HT1080 (cell line): ENCODE measurements at places on chromosomes 16 and 17. TPM values are rescaled to one million over a fixed set of nuclear protein-coding genes. Genes with fewer than 3 reads are reported as not detected.

DNA sequence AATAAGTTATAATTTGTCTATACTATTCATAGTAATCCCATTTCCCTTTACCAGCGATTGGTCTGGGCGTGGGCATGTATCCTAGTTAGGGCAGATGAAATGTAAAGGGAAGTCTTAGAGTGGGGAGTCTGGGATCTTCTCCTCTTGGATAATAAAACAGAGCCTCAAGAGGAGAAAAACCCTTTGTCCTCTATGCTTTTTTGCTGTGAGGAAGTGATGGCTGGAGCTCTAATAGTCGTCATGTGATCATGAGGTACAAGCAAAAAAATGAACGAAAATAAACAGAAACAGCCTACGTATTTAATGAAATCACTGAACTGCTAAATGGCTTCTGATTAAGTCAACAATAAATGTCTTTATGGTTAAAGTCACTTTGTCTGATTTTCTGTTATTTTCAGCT is 26.8 kb downstream of the EFCAB5 start:
- no peak for DNase-seq

- peak; percentile 34 for DNase-seq
These were observed 1.6 kb downstream of the CTCF start for GRCh38 chr16:67563708-67564468.

GRCh38 chr17:34000639-34001038 is 254.4 kb upstream of the CCL2 start:
- DNase-seq: no peak

DNA sequence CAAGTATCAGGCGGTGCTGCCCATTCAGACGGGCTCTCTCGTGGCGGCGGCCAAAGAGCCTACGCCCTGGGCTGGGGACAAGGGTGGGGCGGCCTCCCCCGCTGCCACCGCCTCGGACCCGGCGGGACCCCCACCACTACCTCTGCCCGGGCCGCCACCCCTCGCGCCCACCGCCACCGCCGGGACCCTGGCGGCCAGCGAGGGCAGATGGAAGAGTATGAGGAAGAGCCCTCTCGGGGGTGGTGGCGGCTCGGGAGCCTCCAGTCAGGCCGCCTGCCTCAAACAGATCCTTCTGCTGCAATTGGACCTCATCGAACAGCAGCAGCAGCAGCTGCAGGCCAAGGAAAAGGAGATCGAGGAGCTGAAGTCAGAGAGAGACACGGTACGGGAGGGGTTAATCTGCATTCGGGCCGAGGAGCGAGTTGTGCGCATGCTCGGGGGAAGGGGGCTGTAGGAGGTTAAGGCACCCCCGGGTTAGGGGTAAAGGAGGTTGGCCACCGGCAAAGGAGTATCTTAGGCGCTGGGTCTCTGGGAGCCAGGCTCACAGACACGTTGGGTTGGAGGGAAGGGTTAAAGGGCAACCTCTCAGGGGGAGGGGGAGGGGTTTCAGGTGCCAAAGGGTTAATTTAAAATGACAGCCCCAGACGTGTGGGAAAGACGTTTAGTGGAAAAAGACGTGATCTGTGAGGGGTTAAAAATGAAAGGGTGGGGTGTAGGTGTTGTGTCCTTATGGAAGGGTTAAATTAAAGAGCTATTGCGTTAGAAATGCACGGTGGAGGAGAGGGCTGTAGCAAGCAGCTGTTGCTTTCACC is 1.4 kb downstream of the MSL1 start:
- DNase-seq: no peak

DNA sequence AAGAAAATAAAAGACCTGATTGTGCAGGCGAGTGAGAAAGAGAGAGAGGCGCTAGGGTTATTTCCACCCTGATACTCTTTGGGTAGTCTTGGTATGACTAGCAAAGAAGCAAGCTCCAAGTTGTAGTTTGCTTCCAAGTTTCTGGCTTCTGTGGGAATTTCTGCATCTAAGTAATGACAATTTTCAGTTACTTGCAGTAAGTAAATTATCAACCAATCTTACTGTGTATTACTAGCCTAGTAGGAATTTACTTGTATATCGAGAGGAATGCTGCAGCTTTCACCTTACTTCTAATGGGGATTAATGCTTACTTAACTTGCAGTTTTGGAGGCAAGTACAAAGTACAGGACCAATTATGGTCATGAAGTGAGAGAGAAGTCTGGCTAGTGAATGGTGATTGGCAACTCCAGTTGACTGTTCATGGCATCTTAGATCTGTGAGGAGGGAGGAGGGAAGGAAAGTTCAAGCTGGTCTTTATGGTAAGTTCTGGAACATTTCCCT is 31.9 kb downstream of the TENT4B start:
- DNase-seq: no peak

GRCh38 chr16:67117716-67118115 is 8.0 kb downstream of the PHAF1 start:
- DNase-seq: no peak

GRCh38 chr17:46063241-46063640 is 64.2 kb downstream of the STH start:
- peak; percentile 63 for DNase-seq

GRCh38 chr17:42700586-42701289 is 18.4 kb downstream of the CNTNAP1 start:
- DNase-seq: no peak

DNA sequence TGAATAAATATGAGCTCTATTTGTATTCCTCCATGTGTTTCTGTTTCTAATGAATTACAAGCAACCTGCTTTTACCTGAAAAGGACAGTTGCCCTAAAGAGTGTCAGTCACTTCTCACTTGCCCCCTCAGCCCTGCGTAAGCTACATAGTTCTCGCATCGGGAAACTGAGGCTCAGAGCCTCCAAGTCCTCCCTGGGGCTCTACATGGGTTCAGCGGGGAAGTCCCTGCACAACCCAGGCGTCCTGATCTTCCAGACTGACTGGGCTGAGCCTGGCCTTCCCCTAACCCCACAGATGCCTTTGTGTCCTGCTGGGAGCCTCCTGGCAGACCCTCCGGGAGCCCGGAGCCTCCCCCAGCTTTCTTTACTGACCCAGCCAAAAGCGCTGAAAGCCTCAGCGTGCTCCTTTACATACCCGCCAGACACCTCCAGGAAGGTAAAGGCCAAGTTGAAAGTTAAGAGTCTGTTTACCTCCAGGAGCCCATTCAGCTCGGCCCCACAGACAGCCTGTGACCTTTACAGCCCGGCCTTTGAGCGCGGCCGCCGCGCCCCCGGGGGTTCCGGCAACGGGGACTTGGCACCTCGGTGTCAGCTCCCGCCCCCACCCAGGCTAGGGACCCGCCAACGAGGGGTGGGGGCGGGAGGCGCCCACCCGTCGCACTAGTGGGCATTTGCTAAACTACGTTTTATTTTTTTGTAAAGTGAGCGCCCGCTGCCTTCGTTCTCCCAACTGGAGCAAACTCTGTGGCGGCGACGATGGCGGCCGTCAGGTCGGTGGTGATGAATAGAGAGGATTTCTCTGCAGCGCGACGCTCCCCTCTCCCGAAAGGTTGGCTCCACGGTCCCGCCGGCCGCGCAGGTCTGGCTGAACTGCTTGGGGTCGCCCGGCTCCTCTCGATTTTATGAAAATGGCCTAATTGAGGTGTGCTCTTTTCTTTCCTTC is 4.4 kb upstream of the HOXB13 start:
- no peak for DNase-seq

DNA sequence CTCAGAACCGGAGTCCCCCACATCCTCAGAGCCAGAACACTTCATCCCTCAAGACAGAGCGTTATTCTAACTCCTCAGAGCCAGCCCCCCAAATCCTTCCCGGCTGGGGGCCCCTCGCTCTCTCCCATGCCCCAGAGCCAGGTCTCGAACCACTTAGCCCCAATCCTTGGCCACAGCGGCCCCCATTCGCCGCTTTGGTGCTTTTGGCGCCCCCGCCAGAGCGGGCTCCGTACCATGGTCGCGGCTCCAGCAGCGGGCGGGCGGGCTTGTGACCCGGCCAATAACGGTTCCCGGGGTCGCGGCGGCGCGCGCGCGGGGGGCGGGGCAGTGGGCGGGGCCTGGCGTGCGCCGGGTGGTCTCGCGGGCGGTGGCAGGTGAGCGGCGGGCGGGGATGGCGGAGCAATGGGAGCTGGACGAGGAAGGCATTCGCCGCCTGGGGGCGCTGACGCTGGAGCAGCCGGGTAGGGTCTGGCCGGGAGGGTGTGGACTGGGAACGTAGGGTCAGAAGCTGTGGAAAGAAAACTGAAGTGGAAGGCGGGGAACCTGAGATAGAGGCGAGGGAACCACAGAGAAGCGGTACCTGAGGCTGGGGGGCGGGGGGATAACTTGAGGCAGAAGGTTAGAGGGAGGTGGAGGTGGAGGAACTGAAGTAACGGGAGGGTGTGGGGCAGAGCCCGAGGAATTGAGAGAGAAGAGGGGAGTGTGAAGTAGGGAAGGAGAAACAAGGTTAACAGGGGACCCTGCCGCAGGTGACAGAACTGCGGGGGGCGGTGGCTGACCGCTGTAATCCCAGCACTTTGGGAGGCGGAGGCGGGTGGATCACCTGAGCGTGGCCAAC is at the start of the genes KCTD19 and LRRC36:
TSS of gene KCTD19 (minus strand) at position 270 of the 838 bp plus-strand sequence. CDS start at position 236, 34 bp downstream.
TSS of gene LRRC36 (plus strand) at position 344 of the 838 bp plus-strand sequence. CDS start at position 392, 48 bp downstream.
- DNase-seq: no peak

GRCh38 chr16:67017421-67017750 is 11.6 kb upstream of the CBFB start:
- no peak for DNase-seq

- DNase-seq: no peak
These were observed 8.7 kb downstream of the GPRC5B start for GRCh38 chr16:19875900-19876299.

DNA sequence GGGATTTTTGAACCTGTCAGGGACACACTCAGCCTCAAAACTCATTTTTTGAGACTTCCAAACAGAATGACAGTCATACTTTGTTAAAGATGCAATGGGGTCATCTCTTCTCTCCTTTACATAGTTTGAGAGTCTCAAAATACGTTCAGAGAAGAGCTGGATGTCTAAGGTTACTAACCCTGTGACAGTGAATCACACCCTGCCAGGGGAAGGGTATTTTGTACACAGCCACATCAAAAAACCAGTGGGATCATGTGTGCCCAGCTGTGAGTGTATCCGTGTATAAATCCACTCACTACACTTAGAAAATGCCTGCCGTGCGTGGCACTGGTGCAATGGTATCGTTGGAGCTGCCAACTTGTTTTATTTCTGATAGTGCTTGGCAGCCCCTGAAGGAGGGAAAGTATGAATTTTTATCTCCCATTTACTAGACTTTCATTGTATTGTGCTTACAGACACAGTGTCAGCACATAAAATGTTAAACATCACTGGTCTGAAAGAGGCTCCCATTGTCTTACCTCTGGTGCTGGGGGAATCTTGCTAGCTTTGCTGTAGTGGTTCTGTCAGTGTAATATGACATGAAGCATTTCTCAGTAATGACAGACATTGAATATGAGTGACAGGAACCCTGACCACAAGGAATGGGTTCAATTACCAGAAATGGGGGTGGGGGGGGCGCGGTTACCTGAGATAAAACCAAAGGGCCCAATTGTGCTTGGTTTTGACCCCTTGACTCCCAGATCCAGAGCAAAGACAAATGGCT is 256.3 kb downstream of the FTO start:
- DNase-seq: no peak

- no peak for DNase-seq
These were observed 52.8 kb downstream of the SOX9 start for GRCh38 chr17:72173499-72174116.

- DNase-seq: no peak
These were observed 182.2 kb upstream of the CPHXL start for GRCh38 chr16:75908331-75909117.

DNA sequence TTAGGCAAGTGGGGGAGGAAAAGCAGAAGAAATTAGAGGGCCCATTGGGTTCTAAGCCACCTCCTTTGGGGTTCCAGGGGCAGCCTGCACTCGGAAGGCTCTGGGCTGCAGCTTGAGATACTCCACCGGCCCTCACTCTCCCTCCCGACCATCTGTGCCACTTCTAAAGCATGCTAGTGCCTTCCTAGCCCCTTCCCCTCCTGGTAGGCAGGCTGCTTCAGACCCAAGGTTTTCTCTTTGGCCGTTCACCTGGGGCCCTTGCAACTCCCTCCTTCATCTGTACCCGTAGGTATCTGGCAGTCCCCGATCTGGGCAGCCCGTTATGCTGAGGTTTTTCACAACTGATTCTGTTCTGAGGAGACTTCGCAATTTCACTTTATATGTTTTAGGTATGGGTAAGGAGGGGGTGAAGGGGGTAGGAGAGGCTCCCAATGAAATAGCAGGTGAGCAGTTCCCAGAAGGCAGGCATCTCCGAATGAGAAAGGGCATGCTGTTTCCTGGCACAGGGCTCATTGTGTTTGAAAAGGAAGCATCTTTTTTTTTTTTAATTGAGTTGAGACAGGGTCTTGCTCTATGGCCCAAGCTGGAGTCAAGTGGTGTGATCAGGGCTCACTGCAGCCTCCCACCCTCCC is 98.7 kb downstream of the RAB11FIP4 start:
- DNase-seq: no peak

DNA sequence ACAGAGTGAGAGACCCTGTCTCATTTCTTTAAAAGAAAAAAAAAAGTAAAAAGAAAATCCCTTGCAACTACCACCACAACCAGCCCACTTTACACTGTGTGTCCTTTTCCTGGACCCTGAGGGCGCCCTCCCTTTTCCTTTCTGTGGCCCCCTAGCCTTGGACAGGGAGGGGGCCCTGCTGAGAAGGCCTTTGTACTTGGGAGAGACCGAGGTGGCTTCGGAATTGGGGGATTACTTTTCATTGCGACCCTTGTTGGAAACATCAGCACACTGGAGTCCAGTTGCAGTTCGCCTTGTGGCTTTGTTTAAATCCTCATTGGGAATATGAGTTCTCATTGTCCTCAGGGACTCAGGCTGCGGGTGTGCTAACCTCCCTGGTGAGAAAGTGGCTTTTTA is 9.4 kb upstream of the DNASE1 start:
- no peak for DNase-seq

DNA sequence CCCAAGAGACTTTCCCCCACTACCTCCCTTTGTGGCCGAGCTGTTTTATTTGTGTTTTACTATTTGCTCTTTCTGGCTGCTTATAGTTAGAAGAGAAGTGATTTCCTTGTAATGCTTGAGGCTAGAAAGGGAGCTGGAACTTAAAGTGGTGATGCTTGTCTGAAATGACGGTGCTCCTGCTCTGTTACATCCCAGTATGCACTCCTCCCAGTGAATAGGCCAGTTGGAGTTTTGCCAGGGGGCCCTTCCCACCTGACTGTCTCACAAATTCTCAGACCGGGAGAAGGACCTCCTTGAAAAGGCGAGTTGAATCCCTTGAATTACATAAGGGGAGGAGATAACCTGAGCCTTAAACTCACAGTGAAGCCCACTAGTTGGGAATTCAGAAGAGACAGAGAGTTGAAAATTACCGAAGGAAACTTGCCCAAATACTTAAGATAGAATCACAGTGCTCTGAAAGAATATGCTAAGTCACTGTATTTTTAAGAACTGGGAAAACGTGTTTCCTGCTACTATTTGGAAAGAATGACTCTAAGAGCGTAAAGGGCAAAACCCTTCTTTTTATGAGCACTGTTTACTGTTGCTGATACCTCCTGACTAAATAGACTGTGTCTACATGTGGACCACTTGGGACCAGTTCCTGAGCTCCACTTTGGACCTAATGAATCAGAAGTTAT is 84.7 kb upstream of the CLEC3A start:
- no peak for DNase-seq

The BFAR gene
- total RNA-seq: 83.2 and 92.3 TPM in 2 replicates

The PERCC1 gene
- not detected in 2 replicates for total RNA-seq

The EIF3C gene
- 456 and 760 TPM in 2 replicates for total RNA-seq

The TMEM88 gene
- 0.88 TPM in 1 of 2 replicates, not detected in the other for total RNA-seq
